ENCODE measurements at places on chromosomes 5 and 9.
A peak's percentile ranks its signal among the peaks of the same experiment; 100 is the strongest.

- DNase-seq, result peak; percentile 70
Observed at GRCh38 chr5:154646745-154647113, 108.4 kb upstream of the LARP1 start.

GRCh38 chr9:19378647-19379046 is 1.4 kb downstream of the RPS6 start:
- DNase-seq, result no peak

- no peak for DNase-seq
Observed at GRCh38 chr9:110101531-110102161, 106.3 kb downstream of the C9orf152 start.

DNA sequence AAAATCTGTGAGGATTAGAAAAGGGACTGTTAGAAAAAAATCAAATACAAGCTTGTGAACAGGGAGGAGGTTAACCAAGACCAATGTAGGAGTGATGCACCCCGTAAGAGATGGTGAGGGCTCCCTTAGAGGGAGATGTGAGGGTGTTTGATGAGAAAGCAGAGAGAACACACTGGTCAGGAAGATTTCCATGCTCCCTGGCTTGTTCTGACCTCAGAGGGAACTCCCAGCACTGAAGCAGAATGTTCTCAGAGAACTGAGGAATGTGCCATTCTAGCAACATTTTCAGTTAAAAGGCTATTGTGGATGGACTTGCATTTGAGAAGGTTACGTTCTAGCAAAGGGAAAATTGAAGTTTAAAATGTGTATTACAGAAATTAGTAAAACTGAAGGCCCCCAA is 110.6 kb downstream of the HTR4 start:
- no peak for DNase-seq

GRCh38 chr5:172802112-172802511 is 31.1 kb upstream of the DUSP1 start:
- no peak for DNase-seq
